ENCODE measurements at places on chromosomes 6 and 20.

- DNase-seq = no peak
These were observed 258.5 kb downstream of the EYA4 start for GRCh38 chr6:133499662-133500061.

DNA sequence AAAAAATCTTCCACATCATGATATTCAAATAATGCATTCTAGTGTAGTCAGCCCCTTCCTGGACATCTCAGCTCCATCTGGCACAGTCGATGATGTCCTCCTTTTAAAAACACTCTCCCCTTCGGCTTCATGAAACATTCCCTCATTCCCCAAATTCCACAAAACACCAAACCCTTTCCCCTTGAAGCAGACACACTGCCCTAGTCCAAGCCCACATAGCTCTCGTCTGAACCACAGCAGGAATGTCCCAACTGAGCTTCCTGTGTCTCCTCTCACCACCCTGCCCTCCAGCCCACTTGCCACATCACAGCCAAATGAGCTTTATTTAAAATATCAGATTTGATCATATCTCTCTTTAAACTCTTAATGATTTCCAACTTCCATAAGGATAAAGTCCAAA lies 106.4 kb upstream of the CARMIL1 start:
- DNase-seq = no peak

GRCh38 chr6:73372516-73372915 lies 2.8 kb upstream of the OOEP start:
- DNase-seq = no peak

GRCh38 chr20:14049111-14049510 lies 53.8 kb downstream of the MACROD2 start:
- DNase-seq = no peak

DNA sequence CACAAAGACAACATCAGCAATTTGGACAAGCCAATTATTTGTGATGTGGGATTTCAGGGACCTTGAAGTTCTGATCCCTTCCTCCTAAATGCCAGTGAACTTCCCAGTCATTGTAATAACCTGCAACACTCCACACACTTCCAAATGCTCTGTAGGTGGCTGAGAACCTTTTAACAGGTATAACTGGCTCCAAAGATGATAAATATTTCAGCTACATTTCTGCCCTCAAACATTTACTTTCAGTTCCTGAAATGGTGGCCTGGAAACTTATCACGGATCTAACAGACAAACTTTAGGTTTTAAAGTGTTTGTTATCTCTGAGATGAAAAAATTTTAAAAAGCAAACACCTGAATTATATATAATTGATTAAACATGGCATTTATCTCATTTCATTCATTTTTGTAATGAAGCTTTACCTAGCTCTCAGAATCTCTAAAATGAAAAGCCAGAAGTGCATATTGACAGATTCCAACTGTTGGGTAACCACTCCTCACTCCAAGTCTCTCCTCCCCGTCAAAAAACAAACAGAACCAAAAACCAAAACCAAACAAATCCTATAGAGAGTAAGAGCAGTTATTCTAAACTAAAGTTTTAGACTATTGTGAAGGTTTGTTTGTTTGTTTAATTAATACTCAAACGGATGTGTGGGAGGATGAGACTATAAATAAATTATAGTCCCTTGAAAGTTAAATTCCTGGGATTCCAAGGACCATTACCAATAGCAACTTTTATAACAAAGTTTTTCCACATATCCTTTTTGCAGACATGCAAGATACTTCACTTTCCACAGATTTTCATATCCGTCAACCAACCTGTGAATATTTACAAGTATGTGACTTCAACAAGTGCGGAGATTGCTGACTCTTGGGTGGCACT lies 12.4 kb upstream of the KIAA0408 start:
- DNase-seq = no peak

DNA sequence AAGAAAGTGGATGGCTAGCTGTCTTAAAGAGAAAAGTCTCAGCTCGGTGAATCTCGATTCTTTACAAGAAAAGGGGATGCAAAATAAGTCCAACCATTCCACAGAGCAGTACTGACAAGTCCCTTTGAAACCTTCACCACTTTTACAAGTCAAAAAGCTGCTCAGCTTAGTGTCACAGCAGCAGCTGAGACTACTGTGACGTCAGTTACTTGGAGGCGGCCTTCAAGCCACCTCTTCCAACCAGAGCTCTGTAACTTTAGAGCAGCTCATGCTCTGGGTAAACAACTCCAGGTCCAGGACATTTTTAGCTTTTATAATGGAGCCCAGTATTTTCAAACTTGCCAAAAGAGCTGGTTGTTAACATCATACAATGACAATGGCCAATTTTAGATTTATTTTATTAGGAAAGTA lies at the start of gene KIAA0408:
TSS of gene KIAA0408 (minus strand) at position 159 of the 411 bp plus-strand sequence. CDS start 5,408 bp downstream, outside the sequence.
- DNase-seq = no peak

DNA sequence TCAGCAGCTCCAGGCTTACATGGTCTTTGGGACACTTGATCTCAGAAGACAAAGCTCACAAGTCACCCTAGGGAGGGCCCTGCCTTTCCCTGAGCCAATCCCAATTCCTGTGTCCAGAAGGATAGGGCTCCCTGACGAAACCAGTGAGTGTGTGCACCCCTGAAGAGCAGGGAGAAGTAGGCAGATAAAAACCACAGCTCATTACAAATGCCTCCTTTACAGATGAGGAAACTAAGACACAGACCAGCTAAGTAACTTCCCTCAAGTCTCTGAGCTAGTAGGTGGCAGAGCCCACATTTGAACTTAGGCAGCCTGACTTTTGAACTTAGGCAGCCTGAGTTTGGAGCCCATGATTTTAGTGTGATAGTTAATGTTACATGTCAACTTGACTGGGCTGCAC lies 6.7 kb upstream of the ZFAND3 start:
- no peak for DNase-seq

DNA sequence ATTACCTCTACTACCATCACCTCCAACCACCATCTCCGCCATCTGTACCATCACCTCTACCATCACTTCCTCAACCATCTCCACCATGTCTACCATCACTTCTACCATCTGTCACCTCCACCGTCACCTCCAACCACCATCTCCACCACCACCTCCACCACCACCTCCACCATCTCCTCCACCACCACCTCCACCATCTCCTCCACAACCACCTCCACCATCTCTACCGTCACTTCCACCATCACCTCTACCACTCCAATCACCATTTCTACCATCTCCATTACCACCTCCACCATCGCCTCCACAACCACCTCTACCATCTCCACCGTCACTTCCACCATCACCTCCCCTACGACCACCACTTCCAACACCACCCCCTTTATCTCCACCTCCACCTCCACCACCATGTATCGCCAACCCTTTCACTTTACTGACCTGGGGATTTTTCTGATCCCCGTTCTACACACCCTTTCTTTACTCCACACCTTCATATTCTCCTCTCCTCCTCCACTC lies 2.3 kb downstream of the IPCEF1 start:
- no peak for DNase-seq

DNA sequence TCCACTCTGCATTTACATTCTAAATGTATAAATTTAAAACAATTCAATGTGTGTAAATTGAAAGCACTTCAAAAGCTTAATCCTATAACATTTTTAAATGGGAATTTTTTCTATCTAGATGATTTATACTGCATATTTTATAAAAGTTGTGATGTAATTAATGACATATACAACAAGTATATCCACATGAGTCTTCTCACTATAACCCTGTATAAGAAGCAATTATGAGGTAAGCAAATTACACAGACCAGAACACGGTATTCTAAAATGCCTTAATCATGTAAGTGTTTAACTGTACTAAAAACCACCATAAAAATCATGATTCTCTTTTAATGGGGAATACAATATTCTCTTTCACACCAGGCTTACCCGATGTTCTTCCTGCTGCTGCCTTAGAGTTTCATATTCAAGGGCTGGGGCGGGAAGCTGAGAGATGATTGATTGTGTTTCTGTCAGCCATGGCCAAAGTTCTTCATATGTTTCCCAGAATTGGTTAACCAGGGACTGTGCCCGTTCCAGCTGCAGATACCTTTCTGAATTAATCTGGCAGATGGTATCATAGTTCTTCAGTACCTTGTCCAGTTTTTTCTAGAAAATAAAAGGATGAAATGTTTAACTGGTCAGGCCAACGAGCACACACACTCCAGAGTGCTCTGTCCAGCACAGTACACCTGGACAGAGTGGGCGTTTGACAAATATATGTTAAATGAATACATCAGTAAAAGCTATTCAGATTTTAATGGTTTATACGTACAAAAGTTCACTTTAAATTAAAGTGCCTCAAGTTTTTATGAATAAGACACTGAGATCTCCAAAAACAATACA lies 127.4 kb downstream of the DST start:
- no peak for DNase-seq

DNA sequence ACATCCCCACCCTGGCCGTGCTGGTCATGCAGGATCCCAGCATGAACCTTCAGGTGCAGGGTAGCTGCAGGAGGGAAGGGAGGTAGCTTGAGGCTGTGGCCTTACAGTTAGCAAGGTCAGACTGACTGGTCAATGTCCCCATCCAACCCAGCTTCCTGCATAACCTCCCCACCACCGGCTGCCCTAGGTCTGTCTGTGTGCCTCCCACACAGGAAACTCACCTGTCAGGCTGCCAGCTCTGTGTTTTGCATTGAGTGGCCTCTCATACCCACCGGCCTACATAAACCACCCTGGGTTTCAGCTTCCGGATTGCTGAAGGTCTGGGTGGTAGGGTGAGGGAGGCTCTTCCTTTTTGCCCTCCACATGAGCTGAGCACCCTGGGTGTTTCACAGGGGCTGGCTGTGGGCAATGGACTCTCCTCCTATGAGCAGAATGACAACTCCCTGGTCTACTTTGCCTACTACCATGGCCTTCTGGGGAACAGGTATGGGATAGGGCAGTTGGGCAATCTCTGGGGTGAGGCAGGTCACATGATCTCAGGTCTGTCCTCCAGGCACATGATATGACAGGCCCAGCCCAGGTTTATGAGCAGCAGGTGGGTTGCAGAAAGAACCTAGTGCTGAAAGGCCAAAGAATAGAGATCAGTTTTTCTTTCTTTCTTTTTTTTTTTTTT lies 1.8 kb downstream of the CTSA start:
- no peak for DNase-seq

DNA sequence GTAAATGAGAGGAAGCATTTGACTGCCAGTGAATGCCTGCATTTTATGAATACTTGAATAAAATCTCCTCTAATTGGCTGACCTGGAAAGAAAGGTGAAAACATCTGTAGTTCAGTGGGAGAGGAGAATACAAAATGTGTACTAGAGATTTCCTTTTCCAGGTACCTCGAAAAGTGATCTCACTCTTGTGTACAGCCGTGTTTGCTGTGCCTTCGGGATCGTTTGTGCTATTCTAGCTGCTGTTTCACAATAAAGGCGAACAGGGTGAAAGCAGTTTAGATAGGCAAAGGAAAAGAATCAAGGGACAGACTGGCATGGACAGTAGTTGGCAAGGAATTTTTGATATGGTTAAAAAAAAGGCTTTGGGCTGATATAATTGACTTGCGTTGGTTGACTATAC lies 112.3 kb downstream of the ARID1B start:
- no peak for DNase-seq

DNA sequence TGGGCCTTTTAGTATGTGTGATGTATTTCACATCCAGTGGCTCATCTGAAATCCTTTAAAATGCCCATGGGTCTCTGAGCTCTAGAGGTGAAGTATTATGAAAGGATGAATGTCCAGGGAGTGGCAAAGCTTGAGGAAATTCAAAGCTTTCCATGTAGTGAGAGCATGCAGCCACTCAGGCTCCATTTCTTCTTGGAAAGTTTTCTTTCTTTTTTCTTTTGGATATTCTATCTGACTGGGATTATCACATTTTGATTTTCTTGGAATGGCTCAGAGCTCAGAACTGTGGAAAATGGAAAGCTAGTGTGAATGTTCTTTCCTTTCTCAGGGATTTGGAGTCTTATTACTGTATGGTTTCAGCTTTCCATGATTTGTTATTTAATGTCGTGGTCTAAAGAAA lies 397.4 kb downstream of the CD109 start:
- no peak for DNase-seq

- DNase-seq = no peak
These were observed 36.6 kb downstream of the ERGIC3 start for GRCh38 chr20:35578469-35578868.

- no peak for DNase-seq
These were observed 23.7 kb downstream of the EZR start for GRCh38 chr6:158795516-158795915.

GRCh38 chr6:31737991-31738979 lies 1.5 kb upstream of the MSH5 start:
- peak; percentile 61 for DNase-seq

DNA sequence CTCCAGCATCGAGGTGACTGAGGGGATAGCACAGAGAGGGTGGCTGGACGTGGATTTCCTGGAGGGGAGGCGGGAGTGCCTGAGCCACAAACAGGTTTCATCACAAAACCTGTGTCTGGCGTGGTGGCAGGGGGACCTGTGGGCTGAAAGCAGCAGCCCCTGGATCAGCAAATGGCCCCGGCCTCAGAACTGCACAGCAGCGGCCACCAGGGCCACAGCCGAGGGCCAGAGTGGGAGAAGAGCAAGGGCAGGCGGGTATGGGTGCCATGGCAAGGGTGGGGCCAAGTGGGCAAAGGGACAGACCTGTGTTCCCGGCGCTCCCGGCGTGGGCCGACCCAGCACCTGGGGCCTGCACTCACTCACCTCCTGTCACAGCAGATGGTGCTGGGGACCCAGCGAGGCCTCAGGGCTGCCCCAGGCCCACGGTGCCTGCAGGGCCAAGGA lies 19.0 kb downstream of the NTSR1 start:
- no peak for DNase-seq

- DNase-seq = no peak
These were observed 1131.8 kb downstream of the GRIK2 start for GRCh38 chr6:102525336-102525735.

DNA sequence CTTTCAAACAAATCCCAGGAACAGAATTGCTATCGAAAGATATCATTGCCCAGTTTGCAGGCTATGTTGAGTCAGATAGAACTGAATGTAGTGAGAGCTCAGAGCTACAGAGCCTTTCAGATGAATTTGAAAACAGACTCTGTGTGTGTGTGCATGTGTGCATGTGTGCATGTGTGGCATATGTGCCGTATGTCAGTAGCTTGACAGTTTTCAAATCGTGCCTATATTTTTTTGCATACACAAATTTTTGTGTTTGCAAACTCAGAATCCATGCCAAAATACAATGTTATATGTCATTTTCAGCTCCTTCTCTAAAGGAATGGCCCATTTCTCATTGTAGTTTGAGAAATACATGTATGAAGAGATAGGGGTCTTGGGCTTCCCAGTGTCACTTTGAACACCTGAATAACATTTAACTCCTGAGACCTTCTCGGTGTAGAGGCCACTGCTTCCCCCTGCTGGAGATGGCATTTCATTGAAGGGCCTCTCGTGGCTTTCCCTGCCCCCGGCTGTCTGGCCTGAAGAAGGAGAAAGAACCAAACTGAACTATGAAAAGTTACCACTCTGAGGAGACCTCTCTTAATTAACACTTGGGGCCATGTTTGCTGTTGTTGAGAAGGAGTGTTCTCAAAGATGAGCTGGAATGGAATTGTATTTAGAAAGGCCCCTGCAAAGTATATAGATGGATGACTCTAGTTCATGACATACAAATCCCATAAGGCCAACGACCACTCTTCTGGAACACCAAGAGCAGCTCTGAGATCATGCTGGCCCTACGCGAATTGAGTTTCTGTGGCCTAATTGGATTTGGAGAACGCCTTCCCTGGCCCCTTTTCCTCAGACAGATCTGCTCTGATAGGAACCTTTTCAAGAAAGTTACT lies 58.7 kb downstream of the VAPB start:
- DNase-seq = no peak

GRCh38 chr20:58598211-58599015 lies 52.7 kb upstream of the STX16 start:
- DNase-seq = no peak

- DNase-seq = no peak
These were observed 124.3 kb downstream of the IPCEF1 start for GRCh38 chr6:154232013-154232910.

All from GM12892 (cell line).